ENCODE measurements at places on chromosomes 6 and 20. TPM values are rescaled to one million over a fixed set of nuclear protein-coding genes. Genes with fewer than 3 reads are reported as not detected.

The SLC22A7 gene
- not detected for total RNA-seq

The WRNIP1 gene
- total RNA-seq, result 105 TPM

The DDX43 gene
- total RNA-seq, result not detected

The TPX2 gene
- 10.5 TPM for total RNA-seq

The CCDC28A gene
- 6.7 TPM for total RNA-seq

The GRIK2 gene
- total RNA-seq, result 14.3 TPM

The ZNF292 gene
- 21.5 TPM for total RNA-seq

The EEF1A2 gene
- 456 TPM for total RNA-seq

The CPNE5 gene
- total RNA-seq, result 1.2 TPM

The RNF8 gene
- total RNA-seq, result 14.0 TPM

DNA sequence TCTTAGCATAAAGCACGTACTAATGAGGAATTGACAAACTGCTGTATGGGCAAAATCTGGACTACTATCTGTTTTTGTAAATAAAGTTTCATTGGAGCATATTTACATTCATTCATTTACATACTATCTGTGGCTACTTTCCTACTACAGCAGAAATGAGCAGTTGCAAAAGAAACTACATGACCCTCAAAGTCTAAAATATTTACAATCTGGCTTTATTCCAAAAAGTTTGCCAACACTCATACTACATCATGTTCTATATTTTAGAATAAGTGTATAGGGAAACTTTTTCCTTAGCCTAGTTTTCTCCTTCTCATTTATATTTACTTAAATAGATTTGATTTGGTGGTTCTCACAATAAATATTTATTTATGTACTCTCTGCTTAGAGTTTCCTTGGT is 208.2 kb downstream of the RIMS1 start:
- DNase-seq, result no peak

DNA sequence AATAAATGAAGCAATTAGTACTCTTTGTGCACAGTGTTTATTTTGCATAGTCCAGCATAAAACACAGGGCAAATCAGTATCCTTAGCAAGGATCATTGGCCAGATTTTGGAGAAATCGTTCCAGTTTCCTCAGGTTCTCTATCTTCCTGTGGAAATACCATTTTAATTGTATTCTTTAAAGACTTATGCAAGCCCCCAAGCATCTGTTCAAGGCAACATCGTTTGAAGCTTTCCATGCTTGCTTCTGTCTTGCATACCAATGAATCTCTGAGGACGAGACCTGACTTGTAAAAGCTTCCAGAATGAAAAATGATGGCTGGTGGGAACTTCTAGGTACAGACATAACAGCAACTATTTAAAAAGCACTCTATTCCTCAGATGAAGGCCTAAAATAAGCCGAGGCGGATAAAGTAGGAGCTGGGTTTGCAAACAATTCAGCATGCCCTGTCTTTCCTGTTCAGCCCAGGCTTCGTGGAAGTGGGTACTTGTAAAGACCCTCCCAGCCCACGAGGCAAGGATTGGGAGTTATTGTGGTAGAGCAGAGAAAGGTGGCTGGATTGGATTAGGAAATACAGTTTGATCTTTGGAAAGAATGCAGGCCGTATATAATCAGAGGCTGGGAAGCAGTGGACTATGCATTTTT is 21.6 kb downstream of the NRSN1 start:
- DNase-seq, result no peak

GRCh38 chr6:33167374-33168283 is 24.6 kb downstream of the COL11A2 start:
- DNase-seq, result no peak

GRCh38 chr6:150282806-150283205 is 86.0 kb upstream of the IYD start:
- no peak for DNase-seq

DNA sequence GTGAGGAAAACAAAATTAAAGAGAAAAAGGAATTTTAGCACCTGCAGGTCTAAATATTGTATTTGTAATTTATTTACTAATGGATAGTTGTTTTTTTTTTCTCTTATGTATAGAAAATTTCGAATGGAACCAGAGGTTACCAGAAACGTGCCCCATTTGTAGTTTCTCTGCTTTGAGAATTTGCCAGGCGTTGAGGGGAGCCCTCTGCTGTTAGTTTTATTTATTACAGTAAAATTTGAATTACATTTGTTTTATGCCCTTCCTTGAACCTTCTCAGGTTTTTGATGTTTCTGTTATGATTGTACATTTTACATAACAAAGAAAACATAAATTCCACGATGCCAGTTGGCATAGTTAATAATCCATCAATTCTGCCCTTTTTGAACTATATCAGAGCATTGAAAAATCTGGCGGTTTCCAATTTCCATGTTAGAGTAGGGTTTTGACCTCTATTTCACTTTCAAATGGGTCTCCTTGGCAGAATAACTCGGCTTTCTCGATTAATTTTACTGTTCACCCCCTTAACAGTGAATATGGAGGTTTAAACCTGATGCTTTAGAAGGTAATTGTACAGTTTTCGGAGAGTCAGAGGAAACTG is 35.1 kb upstream of the RFPL4B start:
- DNase-seq, result peak; percentile 49

DNA sequence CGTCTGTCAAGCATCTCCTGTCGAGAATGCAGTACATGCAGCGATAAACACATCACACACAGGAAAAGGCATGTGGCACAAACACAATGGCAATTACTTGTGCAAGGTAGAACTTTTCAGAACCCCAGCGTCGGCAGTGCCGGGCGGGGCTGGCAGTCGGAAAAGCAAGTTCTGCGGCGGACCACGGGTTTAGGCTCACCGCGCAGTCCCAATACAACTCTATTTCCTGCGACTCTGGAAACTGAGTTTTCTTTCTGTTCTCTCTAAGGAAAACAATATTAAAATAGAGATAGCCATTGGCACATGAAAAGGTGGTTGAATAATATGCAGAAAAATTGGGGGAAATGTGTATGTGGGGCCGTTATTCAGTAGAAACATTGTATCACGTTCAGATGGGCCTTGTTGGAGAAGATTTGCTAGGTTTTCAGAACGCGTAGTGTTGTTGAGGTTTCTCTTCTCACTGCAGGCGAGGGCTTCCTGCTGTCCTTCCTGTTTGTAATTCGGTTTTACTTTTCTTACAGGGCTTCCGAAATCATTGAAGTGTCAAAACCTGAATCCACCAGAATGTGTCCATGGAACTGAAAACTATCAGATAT is 369.5 kb downstream of the THBS2 start:
- no peak for DNase-seq

GRCh38 chr6:36968266-36968977 is 13.9 kb downstream of the PI16 start:
- DNase-seq, result no peak

GRCh38 chr20:49987015-49987867 is 4.5 kb downstream of the SNAI1 start:
- DNase-seq, result no peak

DNA sequence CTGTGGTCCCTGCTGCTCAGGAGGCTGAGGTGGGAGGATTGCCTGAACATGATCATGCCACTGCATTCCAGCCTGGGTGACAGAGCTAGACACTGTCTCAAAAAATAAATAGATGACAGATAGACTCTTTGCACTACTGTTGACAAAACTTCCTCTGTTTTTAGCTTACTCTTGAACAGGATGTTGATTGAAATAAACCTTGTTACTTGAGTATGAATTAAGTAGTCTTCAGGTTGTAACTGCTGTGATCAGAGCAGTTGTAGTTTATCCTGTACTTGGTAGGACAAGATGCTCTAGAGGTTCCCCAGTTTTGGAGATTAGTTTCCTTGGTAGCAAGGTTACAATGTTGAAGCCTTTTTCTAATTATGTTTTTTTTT is 1.5 kb downstream of the GTF3C6 start:
- no peak for DNase-seq

- no peak for DNase-seq
Observed at GRCh38 chr20:6909608-6910007, 142.1 kb downstream of the BMP2 start.

GRCh38 chr20:62529896-62530642 is 54.3 kb upstream of the GATA5 start:
- DNase-seq, result peak; percentile 83

DNA sequence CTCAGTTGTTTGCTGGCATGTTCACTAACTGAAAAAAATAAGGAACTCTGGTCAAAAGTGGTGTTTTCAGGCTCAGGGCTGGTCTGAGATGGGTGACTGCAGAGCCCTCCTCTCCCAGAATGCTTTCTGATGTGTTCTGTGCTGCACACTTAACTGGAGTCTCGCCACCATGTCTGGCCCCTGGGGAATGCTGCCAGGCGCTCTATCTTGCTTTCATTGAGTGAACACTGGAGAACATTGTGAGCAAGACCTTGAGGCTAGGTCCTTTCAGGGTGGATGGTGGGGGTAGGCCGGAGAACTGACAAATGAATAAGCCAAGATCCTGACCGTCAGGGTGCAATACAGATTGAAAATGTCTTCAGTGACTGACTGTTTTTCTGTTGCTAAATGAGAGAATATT is 19.5 kb downstream of the PANK2 start:
- no peak for DNase-seq

- no peak for DNase-seq
Observed at GRCh38 chr6:109265530-109265929, 116.7 kb downstream of the CD164 start.

- peak; percentile 6 for DNase-seq
Observed at GRCh38 chr6:137342607-137343190, 123.5 kb upstream of the IFNGR1 start.

DNA sequence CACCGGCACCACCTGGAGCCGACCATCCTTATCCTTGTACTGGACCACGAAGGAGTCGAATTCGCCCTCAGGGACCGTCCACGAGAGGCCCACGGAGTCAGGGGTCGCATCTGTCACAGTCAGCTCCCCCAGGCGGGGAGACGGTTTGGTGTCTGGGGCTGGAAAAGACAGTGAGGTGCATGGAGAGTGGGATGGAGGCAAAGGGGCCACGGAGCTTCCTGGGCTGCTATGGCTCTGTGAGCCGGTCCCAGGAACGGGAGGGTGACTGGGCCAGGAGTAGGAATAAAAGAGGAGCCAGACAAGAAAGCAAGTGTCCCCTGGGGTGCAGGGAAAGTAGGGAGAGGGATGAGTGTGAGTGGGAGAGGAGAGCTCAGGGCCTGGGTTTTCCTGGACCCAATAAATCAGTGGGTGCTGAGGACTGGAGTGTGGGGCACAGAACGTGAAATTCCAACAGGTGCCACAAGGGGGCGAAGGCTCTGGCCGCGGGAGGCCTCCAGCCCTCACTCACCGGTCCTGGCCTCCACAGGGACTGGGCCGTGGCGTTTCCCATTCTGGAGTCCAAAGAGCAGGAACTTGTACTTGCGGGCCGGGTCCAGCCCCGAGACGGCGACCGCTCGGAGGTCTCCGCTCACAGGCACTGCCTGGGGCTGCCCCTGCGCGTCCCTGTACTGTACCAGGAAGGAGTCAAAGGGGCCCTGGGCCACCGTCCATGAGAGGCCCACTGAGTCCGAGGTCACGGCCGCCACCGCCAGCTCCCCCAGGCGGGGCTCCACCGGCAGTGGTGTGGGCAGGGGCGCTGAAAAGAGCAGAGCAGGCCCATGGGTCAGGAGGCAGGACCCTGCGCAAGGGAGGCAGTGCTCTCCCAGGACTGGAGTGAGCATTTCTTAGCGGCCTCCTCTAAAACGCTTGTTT is 9.9 kb downstream of the CYP21A2 start:
- DNase-seq, result peak; percentile 57

DNA sequence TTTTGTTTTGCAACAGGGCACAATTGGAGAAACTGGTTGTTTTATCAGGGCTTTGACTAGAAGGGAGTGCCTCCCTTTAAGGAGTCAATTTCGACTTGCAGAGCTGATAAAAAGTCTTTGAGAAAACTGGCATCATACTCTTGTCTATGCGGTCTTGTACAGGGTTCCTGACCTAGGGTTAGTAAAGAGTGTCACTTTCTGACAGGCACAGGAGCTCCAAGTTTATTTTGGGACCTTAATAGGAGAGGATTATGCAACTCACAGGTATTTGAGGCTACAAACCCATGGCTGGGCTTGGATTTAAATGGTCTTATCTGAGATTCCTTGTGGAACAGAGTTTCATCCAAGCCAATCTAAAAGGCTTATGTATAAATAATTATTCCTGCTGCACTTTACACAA is 365.4 kb downstream of the HTR1B start:
- DNase-seq, result no peak

DNA sequence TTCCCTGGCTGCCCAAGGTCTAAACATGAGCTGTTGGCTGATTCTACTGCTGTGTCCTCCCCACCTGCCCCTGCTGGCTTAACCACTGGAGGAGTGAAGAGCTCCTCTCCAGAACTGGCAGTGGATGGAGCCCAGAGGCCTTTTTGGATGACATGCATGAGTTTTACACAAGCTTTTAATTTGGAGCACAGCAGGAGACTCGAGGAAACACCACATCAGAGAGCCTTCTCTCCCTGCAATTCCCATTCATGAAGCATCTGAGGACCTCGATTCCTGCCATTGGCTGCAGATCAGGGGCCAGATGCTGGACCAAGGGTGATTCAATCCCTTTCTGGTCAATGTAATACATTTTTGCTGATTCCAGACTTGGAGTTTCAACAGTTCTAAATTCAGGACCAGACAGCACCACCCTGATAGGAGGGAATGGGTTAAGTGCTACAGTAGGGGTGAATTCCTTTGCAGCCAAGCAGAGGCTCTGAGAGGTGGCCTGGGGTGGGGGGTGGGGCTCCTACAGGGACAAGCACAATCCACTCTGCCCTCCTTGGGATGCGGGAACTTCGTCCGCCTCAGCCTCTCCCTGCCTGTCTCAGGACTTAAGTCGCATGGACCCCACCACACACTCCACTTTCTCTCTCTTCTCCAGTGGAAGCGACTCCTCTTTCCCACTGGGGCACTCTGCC is 599 bp upstream of the PSORS1C1 start:
- DNase-seq, result no peak

DNA sequence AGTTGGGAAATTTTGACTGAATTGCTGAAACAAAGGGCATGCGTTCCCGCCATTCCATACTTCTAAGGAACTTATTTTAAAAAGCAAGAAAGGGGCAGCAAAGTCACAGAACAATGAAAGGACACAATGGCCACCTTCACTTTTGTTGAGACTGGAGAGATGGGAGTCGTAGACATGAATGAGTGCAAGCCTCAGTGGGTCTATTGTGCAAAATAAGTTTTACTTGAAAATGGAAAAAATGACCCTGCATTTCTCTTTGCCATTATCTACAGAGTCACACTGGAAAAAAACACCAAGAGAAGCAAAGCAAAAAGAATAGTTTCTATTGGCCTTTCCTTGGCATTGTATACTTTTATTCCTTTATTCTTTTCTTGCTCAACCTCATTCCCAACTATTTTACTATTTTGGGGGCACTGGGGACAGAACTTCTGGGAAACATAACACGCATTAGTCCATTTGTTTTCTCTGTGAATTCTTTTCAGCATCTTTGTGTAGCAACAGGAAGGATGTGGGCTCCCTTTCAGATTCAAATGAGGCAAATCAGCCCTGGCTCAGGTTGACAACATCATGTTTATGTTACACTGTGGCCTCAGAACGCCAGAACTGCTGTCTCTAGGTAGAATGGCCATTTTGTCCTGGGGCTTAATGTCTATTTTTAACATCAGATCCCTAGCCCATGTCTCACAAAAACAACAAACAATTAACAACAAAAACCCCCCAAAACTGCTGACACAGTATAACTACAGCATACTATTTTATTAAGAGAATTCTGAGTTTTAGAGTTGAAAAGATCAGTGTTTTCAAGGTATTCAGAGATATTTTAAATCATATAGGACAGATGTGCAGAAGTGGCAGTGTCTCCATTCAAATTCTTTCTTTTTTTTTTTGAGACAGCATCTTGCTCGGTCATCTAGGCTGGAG is 122.2 kb downstream of the FYN start:
- DNase-seq, result no peak

All from myocyte (in vitro differentiated cells).